Astrocyte (in vitro differentiated cells and primary cell): ENCODE measurements at places on chromosomes 1 and 21.
A peak's percentile ranks its signal among the peaks of the same experiment; 100 is the strongest.

GRCh38 chr1:19311503-19311930 is 427 bp downstream of the AKR7A2 start:
- no peak for DNase-seq

- DNase-seq = no peak
Measured at GRCh38 chr1:156750191-156750672, 1.2 kb downstream of the HDGF start.

DNA sequence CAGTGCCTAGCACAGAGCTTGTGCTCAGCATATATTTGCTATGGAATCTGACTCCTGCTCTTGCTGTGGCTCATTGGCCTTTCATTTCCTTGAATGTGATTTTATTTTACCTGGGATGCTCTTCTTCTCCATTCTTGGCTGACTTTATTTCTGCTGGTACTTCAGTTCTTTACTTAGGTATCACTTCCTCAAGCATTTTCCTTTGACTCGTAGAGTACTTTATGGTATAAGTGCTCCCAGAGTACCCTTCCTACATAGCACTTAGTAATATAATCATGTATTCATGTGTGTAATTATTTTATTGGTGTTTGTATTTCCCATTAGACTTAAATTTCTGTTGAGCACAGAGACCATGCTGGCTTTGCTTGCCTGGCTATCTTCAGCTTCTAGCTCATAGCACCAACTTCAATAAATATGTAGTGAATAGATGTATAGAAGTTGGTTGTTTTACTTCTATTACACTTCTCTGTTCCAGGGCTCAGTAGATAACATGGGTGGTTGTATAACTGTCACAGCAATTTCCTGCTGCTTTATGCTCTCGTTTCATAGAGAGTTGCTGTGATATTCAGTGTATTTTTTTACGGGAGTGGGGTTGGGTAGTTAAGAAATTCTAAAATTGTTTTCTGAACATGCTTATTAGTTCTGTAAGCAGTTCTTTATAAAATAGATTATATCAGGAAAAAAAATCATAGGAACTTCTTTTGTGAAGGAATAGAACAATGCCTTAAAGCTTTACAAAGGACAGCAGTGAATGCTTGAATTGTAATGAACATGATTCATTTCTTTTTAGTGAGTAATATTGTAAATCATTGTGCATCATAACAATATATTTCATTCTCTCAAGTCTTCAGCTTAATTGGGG is 112.2 kb downstream of the NEK7 start:
- no peak for DNase-seq

DNA sequence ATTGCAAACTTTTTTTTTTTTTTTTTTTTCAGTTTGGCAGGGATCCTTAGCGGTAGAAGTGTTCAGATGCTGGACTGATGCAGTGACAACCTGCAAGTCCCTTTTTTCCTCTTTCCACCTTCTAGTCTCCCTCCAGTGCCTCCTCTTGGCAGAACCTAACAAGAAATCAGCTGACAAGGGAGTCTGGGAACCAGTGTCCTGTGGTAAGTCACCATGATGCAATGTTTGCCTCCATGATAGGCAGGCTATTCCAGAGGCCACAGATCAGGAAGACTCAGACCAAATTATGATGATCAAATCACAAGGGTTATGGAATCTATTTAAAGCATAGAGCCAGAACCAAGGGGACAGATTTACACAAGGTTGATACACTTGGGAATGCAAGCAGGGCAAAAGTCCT is 3.0 kb upstream of the CD34 start:
- no peak for DNase-seq

DNA sequence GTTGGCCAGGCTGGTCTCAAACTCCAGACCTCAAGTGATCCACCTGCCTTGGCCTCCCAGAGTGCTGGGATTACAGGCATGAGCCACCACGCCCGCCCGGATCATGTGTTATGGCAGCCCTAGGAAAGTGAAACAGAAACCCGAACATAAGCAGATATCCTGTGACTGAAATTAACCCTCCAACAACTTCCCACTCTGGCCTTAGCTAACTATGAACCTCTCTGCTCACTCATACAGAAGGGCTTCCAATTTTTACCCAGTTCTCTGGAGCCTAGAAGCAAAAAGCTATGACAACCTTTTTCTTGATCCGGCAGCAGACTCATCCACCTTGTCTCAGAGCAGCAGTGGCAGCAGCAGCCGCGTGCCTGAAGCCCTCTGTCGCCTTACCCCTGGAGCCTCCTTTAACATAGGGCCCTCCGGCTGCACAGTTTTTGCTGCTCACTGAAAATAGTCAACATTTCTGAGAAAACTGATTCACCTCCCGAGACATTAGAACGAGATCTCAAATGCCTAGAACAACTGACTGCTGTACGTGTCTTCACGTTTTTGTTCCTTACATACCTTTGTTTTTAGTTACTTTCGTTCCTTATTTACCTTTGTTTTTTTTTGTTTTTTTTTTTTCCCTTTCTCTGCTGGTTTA is 9.3 kb downstream of the CBR1 start:
- no peak for DNase-seq

GRCh38 chr1:205326812-205327466 is 5.4 kb upstream of the NUAK2 start:
- DNase-seq = no peak

GRCh38 chr1:187921426-187921825 is 1092.7 kb downstream of the PLA2G4A start:
- DNase-seq = peak; percentile 8

DNA sequence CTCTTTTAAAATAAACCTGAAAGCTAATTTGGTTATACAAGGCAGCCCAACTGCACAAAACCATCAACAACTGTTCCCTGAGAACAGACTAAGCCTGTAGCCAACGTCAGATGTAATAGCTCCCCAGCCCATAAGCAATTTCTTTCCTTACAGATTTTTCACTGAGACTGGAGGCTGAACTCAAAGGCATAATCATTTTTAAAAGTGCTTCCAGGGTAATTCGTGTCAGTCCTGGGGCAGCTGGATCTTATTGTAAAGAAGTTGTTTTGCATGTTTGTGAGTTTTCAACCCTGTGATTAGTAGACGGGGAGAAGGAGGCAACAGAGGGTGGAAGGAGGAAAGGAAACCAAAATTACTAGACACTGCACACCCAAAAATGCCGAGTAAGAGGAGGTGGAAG is 3.2 kb downstream of the DPT start:
- no peak for DNase-seq

DNA sequence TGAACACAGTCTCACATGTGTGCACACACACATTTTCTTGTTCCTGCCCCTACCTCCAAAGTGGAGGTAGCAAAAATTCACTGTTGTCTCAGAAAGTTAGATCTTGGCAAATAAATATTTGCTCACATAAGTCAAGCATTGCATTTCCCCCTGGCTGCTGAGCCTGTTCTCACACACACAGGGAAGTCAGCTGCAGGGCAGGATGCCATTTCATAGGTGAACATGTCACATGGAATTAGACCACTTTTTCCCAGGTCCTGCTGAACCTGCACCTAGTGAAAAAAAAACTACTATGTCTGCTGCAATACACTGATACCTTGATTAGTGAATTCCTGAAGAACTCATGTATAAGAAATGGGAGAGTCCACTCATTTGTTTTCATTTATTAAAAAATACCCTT is 5.3 kb upstream of the CD55 start:
- DNase-seq = no peak

GRCh38 chr1:47950471-47950870 is 46.7 kb downstream of the TRABD2B start:
- DNase-seq = no peak

GRCh38 chr1:228272331-228272791 is 64.5 kb downstream of the OBSCN start:
- DNase-seq = no peak

- DNase-seq = no peak
Measured at GRCh38 chr1:29437946-29438345, 201.6 kb downstream of the PTPRU start.

DNA sequence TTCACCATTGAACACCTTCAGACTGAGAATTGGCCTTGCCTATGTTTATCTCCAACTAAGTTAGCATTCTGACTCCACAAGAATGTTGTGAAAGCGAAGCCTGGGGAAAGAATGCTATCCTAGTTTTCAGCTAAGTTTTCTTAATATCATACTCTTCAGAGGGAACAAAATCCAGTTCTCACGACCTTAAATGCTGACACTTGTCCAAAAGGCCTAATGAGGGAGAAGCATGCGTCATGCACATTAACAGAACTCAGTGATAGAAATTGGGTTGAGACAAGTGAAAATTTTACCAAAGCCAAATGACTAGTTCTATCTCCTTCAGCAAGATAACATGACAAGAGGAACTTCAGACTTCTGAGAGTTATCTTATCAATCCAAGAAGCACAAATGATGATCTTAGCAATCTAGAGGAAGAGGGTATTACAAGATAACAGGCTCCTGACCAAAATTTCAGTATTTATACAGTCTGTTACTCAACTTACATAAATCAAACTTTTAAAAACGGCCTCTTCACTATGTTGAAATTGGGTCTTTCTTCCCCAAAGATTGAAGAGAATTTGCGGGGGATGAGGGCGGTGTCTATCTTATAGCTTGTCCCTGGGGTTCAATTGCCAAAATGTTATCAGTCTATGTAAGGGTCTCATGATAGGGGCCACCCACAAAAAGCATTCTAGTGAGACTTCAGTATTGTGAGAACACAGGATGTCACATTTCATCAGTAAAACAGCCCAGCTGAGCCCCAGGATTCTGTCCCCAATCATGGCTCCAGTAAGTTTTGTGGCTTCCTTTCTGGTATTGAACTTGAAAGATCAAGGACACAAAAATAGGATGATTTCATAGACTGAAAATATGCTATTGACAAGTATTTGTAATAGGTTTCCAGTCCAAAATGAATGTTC is 26.5 kb upstream of the SLC45A3 start:
- no peak for DNase-seq

DNA sequence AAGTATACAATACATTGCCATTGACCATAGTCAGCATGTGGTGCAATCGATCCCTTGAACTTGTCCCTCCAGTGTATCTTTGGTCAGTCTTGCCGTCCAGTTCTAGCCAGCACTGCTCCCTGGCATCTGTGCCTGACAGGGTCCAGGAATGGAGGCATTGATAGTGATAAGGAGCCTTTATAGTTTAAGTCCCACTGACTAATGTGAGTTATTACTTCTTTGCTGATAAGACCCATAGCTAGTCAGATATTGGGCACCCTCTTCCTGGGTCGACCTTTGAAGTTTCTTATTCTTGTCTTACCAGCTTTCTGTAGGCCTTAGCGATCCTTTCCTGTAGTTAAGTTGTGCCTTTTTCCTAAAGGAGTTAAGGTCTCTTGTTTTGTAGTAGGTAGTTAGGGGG is 13.0 kb downstream of the UCK2 start:
- no peak for DNase-seq

- DNase-seq = no peak
Measured at GRCh38 chr1:240956020-240956419, 344.1 kb upstream of the GREM2 start.
